ENCODE measurements at places on chromosomes 13 and 19.

- no peak for DNase-seq
Measured at GRCh38 chr13:97339988-97340749, 93.8 kb upstream of the RAP2A start.

GRCh38 chr13:36431204-36432105 is 840 bp upstream of the CCNA1 start:
- peak; percentile 67 for DNase-seq

DNA sequence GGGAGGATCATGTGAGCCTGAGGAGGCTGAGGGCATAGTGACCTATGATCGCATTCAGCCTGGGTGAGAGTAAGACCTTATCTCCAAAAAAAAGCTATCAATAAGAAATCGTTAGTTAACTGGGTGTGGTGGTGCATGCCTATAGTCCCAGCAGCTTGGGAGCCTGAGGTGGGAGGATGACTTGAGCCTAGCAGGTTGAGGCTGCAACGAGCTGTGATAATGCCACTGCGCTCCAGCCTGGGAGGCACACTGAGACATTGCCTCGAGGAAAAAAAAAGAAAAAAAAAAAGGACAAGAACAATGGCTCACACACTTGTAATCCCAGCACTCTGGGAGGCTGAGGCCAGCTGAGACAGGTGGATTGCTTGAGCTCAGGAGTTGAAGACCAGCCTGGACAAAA is 16.2 kb downstream of the PSPC1 start:
- no peak for DNase-seq

- DNase-seq: no peak
Measured at GRCh38 chr13:23323946-23324709, 109.4 kb downstream of the SACS start.

- no peak for DNase-seq
Measured at GRCh38 chr13:26707122-26708006, 53.2 kb downstream of the GPR12 start.

- no peak for DNase-seq
Measured at GRCh38 chr19:46823049-46823448, 27.6 kb downstream of the AP2S1 start.

GRCh38 chr13:36370108-36370429 is 23.9 kb upstream of the SPART start:
- DNase-seq: no peak

GRCh38 chr19:19488875-19489690 is 26.3 kb downstream of the TSSK6 start:
- peak; percentile 96 for DNase-seq

DNA sequence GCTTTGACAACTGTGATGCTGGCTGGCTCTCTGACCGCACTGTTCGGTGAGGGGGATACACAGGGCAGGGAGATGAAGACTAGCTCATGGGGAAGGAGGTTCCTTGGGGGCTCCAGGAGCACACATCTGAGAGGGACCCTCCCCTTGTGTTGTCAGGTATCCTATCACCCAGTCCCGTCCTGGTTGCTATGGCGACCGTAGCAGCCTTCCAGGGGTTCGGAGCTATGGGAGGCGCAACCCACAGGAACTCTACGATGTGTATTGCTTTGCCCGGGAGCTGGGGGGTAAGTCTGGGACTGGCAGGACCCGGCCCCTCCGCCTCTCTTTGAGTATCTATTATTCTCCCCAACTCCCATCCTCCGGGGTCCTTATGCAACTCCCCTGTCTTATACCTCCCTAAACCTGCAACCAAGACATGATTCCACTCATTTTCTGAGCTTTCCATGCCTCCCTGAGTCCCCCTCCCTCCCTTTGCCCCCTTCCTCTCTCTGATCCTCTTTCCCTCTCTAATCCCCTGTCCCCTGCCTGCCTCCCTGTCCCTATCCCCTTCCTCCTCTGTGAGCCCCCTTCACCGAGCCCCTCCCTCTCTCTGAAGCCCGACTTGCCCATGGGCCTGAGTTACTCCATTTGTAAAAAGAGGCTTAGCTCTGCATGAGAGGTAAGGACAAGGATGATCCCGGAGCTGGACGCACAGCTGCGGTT is 12.5 kb downstream of the NCAN start:
- no peak for DNase-seq

DNA sequence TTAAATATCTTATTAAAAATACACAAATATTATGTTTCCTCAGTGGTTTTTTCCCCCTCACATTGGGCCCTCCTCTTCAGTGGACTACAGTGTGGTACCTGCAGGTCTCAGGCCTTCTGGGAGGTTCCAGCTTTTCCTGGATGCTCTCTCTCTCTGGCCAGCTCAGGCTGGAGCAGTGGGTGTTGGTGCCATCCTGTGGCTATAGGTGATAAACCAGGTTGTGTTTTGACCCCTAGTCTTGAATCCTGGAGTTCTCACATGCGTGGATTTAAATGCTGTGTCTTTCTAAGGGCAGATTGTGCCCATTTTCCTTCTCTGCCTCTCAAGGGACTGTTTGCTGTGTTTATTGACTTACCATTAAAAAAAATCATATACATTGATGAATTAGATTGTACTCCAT is 41.2 kb upstream of the ZNF527 start:
- no peak for DNase-seq

DNA sequence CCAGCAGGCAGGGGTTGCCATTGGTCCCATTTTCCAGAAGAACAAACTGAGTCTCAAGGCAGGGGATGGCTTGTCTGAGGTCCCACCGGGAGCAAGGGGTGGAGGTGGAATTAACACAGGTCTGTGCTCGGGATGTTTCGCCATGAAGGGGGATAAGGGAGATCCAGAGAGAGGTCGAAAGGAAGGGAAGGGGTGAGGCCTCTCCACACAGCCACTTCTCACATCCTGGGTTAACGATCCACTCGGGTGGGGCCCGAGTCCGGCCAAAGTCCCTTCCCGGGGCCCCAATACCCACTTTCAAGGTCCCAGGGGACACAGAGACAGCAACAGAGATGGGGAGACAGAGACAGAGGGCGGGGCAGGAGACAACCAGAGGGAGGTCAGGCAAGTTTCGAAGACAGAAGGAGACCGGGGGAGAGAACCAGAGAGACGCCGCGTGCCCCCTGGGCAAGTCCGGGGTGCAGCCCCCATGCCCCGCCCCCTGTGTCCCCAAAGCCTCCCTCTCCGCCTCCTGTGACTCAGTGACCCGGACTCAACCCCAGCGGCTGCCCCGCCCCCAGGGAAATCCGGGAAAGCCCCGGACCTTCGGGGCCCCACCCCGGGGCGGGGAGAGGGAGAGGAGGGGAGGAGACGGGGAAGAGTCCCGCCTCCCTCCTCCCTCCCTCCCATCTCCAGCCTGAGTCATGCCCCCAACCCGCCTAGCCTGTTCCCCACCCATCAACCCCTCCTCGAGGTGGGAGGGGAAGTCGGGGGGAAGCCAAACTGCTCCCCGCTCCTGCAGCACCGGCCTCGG is 1.4 kb upstream of the BCL3 start:
- peak; percentile 61 for DNase-seq

DNA sequence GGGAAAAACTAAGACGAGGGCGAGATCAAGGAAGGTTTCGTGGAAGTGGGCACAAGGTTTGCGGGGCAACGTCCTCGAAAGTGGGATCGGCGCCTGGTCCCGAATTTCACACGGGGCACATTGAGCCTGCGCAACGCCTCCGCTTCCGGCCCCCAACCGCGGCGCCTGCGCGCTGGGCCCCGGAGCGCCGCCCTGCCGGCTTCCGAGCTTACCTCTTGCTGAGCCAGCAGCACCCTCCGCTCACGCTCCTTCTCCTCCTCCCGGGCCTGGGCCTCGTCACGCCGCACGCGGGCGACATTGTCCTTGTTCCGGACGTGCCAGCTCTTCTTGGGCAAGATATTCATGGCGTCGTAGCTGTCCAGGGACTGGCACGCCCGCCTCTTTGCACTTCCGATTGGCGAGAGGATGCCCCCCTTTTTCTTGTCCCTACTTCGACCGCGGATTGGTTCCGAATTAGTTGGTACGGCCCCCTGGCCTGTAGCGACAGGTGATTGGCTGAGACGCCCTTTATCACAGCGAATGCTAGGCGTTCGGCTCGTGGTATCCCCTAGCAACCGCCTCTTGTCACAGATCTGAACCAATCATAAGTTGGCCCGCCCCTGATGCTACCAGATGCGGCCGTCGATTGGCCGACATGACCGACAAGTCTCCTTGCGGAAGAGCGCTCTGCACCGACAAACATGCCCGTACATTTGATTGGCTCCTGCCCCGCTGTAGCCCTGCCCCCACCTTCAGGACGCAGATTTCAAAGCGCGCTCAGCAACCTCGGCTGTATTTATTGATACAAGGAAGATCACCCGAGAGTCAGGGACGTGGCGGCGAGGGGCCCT is at the start of gene LENG1:
TSS of gene LENG1 (minus strand) at position 370 of the 830 bp plus-strand sequence. CDS start at position 344, 26 bp downstream.
- DNase-seq: peak; percentile 80

GRCh38 chr19:15317392-15318071 is 14.8 kb downstream of the BRD4 start:
- DNase-seq: no peak

- DNase-seq: no peak
Measured at GRCh38 chr19:41915021-41915775, 13.1 kb downstream of the ERFL start.

DNA sequence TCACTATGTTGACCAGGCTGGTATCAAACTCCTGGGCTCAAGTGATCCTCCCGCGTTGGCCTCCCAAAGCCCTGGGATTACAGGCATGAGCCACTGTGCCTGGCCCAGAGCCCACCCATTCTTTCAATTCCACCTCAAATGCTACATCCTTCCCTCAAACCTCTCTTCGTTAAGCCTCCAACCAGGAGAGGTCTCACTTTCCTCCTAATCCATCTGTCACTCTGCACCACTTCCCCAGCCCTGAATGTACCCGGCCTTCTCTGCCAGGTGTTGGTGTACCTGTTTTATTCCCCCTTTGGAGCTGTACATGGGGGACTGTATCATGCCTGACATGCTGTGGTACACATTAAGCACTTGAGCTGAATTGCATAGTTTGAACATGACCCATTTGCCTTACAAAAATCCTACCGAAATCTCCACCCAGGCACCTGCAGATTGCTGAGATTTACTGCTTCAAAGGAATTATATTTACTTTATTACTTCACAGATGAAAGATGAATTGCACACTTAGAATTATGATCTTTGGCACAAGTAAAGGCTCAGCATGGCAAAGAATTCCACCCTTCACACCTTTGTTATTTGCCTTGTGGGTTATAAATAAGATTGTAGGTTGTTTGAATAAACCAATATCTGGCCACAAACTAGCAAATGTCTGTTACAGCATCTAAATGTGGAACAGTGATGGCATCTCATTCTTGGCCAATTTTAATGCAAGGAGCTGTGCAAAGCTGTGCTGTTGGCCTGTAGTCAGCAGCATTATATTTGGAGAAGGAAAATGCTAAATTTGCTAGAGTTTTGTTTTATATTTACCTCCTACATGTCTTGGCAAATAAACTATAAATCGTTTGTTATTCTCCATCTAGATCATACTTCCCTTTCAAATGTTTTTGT is 15.6 kb upstream of the WASF3 start:
- no peak for DNase-seq
